ENCODE measurements at places on chromosomes 4 and X.

DNA sequence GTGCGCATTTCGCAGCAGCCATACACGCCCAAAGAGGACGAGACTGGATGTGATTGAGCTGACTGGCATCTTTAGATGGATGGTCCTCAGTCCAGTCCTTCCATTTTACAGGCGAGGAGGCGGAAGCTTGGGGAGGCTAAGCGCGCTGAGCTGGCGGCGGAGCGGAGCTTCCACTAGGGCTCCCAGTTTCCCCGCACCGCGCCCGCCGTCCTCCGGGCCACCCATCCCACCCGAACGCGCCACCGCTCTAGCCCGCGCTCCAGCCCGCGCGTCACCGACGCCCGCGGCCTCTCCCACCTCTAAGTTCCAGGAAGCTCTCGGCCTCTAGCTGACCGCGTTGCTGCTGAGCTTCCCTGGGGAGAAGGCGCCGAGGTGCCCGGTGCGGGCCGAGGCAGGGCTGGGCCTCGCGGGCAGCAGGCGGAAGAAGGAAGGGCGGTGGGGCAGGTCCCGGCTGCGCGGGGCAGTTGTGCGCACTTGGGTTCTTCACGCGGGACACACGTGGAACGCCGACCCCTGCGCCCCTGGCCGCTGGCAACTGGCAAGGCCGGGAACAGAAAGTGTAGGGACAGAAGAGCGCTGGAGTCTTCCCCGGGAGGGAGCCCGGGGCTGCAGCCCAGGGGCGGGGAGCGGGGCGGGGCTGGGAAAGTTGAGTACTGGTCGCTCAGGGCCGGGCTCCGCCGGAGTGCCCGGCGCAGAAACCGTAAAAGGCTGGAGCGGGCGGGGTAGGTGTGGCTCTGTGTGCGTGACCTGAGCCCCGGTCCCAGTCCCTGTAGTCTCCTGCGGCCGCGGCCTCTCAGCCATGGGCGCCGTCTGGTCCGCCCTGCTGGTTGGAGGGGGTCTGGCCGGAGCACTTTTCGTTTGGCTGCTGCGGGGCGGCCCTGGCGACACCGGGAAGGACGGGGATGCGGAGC lies at the start of gene STBD1:
TSS of gene STBD1 (plus strand) at position 763 of the 911 bp plus-strand sequence. CDS start at position 800, 37 bp downstream.
- no peak for DNase-seq

GRCh38 chr4:105150503-105150902 lies 3.8 kb downstream of the TET2 start:
- DNase-seq = no peak

DNA sequence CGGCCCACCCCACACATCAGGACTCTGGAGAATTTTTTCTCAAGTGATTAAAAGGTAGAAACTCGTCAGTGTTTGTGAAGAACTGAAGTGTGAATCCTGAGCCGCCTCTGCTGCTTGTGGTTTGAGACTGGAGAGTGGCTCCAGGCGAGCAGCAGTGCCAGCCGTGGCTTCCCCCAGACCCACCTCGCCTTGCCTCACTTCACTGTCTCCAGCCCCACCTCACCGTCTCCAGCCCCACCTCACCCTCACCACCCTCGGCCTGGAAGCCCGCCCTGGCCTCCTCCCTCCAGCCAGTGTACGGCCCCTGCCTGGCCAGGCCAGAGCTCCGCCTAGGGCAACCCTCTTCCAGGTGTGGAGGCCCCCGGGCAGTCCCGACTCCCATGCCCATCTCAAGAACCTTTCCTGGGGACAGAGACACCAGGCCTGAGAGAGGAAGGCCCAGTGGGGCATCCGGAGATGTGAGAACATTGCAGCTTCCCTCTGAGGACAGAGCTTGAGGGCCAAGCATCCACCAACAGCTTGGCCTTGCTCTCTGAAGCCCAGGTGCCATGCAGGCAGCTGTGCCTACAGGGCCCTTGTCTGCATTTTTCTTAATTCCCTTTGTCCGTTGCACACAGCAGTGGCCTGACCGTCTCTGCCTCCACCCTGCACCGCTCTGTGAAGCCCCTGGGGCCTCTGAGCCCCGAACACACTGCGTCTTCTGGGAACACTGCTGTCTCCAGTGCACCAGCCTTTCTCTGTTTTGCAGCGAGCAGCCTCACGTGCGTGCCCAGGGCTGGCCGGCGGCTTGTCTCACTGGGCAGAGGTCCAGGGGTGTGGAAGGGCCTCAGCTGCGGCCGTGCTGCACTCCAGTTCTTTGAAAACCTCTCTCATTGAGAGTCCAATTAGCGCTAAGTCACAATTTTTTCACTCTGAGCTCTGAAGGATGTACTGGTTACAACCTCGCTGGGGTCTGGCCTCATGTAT lies 13.8 kb downstream of the SH3BP2 start:
- no peak for DNase-seq

DNA sequence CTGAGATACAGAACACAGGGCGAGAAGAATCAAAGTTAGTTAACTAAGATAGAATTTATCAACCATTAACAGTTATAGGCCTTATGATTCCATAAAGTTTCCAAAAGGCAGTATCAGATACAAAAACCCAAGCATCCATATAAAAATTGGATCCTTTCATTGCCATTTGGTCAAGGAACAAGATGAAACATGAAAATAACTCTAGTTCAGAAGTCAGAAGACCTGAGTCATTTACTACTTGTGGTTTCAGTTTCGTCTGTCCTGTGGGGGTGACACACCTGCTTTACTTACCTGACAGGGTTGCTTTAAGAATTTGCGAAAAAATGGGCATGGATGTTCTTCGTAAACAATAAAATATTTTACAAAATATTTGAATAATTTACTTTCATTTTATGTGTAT lies 130.8 kb downstream of the ANAPC10 start:
- no peak for DNase-seq

- no peak for DNase-seq
These were observed 76.2 kb upstream of the GRXCR1 start for GRCh38 chr4:42816189-42816879.

DNA sequence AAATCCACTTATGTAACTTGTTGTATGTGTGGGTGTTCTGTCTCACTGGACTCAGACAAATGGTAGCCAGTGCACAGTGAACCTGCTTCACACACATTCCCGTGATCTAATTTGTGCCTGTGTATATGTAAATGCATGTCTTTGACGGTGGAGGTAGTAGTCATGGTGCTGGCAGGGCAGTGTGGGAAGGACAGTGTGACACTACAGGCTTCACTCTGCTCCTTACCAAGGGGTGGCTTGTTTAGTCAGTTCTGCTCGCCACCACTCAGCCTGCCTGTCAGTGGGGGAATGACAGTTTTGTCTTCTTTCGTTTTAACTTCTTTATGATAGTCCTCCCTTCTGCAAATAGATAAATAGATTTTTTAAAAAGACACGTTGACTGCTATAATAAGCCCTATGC lies 17.7 kb upstream of the PAQR3 start:
- DNase-seq = no peak

DNA sequence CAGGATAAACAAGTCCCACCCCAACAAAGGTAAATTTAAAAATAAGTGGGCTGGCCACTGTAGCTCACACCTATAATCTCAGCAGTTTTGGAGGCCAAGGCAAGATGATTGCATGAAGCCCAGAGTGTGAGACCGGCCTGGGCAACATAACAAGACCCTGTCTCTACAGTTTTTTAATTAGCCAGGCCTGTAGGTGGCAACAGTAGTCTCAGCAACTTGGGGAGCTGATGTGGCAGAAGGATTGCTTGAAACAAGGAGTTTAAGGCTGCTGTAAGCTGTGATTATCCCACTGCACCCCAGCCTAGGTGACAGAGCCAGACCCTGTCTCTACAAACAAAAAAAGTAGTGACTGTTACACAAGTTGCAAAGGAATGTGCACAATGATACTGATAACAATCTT lies 74.6 kb upstream of the FAAH2 start:
- DNase-seq = no peak

GRCh38 chr4:186190581-186191199 lies 677 bp upstream of the CYP4V2 start:
- DNase-seq = no peak

DNA sequence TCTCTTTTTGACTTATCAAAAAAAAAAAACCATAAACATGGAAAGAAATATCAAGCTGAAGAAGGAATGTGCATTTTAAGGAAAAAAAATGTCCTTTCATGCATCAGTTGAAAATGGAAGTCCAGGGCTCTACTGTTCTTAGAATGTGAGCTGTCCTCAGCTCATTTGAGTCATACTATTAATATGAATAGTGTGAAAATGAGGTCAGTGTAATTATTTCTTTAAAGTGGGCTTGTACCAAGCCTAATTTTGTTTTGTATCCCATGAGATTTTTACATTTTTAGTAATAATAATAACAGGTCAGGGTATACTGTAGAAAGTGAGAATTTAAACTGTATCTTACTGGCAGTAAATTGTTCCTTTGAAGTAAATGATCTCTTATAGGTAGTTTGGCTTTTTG lies 148.5 kb downstream of the NAA11 start:
- no peak for DNase-seq

- no peak for DNase-seq
These were observed 2.2 kb upstream of the VGLL1 start for GRCh38 chrX:136529795-136530194.

DNA sequence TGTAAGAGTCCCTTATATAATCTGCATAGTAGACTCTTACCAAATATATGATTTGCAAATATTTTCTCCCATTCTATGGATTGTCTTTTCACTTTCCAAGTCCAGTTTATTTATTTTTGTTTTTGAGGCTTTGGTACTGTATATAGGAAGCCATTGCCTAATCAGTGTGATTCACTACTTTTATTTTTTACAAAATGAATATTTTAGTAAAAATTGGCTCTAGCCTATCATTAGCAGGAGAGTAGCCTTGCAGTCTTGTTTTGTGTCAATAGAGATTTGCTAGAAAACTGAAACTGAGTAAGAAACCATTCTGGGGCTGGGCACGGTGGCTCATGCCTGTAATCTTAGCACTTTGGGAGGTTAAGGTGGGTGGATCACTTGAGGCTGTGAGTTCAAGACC lies 199.9 kb upstream of the MAB21L2 start:
- no peak for DNase-seq

- DNase-seq = no peak
These were observed 54.3 kb upstream of the TET2 start for GRCh38 chr4:105092356-105092755.

- DNase-seq = no peak
These were observed 61.8 kb downstream of the CLNK start for GRCh38 chr4:10622728-10623127.

GRCh38 chrX:134388161-134389109 lies 71.5 kb upstream of the HPRT1 start:
- DNase-seq = no peak

- no peak for DNase-seq
These were observed 75.7 kb downstream of the CPEB2 start for GRCh38 chr4:15077969-15078368.

Data from stimulated activated CD8-positive, alpha-beta memory T cell treated with anti-CD3 and anti-CD28 coated beads, Interleukin-4, amount 100 ng/mL, for 1 hour (primary cell).